ENCODE measurements at places on chromosomes 11 and 22.

- no peak for DNase-seq
Observed at GRCh38 chr22:40178417-40179409, 988 bp downstream of the TNRC6B start.

GRCh38 chr11:74989260-74989638, 516 bp downstream of the NEU3 start:
- DNase-seq, result no peak

DNA sequence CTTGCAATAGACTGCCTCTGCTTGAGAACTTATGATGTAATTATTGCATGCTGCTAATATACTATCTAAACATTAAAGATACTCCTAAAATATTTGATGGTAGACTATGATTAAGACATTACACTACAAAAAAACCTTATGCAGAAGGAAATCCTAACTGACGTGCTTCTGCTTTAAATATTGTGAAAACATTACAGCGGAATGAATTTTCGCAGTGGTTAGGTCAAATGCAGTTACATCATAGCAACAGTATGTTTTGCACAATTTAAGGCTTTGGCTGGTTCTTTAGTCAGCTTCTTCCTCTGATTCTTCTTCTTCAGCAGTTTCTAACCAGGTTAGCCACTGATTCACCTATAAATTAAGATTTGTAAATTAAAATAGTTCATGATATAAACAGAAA, 11.2 kb downstream of the EIF4G2 start:
- DNase-seq, result no peak

GRCh38 chr11:55357560-55358184, 10.1 kb upstream of the OR4A15 start:
- DNase-seq, result no peak

DNA sequence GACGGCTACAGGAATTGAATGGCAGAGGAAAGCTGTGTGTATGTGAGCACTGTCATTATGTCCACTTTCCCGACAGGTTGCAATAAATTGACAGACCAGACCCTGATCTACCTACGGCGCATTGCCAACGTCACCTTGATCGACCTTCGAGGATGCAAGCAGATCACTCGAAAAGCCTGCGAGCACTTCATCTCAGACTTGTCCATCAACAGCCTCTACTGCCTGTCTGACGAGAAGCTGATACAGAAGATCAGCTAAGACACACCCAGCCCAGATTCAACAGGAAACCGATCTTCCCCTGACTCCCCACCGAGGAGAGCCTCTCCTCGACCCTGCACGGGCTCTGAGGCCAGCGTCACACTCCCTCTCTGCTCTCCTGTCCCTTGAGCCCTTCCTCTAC, 11.5 kb upstream of the GRK2 start:
- no peak for DNase-seq

DNA sequence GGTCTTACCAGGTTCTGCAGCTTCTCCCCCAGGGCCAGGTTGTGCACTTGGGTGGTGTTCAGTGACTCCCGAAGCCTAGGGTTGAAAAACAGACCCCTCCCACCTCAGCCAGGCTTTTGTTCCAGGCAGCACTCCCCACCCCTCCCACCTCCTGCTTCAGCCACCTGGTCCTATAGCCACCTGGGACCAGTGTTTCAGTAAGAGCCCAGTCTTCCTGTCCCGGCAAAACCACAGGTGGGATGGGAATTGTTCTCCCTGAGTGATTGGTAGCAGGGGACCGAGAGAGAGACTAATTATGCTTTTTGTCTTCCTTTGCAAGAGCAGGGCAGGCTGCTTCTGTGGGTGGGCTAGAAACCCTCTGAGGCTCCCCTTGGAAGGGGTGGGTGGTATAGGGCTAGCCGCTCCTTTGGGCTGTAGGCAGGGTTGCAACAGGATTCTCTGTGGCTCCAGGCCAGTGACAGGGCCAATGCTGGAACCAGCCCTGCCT, 8.5 kb upstream of the NAALADL1 start:
- DNase-seq, result peak; percentile 73

- no peak for DNase-seq
Observed at GRCh38 chr22:46242076-46242475, 8.0 kb downstream of the CDPF1 start.

DNA sequence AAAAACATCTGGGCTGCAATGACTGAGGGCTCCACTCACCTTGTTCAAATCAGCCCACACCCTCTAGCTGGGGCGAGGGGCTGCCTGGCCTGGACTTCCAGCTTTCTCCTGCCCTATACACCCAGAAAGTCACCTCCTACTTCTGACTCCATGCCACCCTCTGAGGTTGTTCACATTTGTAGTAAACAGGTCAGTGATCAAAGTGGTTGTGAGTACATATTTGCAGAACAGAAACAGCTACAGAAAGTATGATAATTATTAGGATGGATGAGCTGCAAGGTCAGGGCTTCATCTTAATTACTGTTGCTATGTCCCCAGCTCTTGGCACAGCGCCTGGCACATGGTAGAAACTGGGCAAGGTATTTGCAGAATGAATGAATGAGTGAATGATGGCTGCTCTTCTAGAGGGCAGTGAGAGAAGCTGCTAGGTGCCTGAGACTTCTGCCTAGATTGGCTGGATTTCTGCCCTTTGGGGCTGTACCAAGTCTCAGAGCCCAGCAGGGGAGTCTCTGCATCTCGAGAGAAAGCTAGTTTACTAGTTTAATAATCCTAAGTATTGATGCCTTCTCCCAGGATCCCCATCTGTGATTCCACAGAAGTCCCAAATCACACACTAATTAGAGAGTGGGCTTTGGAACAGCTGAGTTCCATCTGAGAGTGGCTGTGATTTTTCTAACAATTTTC, 36.0 kb downstream of the SYT13 start:
- no peak for DNase-seq
